ENCODE measurements at places on chromosomes 7 and 10.
A peak's percentile ranks its signal among the peaks of the same experiment; 100 is the strongest.

- DNase-seq: no peak
These were observed 131.8 kb downstream of the LRRC4 start for GRCh38 chr7:127899411-127899810.

- no peak for DNase-seq
These were observed 4.2 kb upstream of the IL15RA start for GRCh38 chr10:5981529-5981928.

GRCh38 chr10:7436490-7437100, 25.8 kb upstream of the SFMBT2 start:
- DNase-seq: no peak

DNA sequence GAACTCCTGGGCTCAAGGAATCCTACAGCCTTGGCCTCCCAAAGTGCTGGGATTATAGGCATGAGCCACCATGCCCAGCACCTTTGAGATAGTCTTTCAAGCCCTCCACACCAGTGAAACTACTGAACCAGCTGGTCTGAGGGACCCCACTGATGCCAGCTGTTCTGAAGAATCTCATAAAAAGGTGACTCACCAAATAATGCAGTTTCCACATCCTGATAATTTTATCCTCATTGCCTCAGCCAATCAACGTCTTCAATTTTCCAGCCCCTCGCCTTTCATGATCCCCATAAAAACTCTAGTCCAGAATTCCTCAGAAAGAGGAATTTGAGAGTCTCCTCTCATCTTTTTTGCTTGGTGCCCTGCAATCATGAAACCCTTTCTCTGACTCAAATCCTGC, 1691.6 kb upstream of the LRRTM3 start:
- no peak for DNase-seq

GRCh38 chr10:3802526-3803265, 17.7 kb upstream of the KLF6 start:
- DNase-seq: no peak

DNA sequence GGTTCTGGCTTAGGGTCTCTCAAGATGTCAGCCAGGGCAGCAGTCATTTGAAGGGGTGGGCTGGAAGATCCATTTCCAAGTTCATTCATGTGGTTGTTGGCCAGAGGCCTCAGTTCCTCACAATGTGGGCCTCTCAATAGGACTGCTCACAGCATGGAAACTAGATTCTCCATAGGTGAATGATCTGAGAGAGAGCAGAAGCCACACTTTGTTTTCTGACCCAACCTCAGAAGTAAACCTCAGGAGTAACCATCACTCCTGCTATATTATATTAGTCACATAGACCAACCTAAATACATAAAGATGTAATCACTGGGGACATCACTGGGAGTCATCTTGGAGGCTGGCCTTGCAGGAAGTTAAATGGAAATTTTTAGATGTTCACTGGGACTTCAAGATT, 42.2 kb downstream of the GBF1 start:
- no peak for DNase-seq

DNA sequence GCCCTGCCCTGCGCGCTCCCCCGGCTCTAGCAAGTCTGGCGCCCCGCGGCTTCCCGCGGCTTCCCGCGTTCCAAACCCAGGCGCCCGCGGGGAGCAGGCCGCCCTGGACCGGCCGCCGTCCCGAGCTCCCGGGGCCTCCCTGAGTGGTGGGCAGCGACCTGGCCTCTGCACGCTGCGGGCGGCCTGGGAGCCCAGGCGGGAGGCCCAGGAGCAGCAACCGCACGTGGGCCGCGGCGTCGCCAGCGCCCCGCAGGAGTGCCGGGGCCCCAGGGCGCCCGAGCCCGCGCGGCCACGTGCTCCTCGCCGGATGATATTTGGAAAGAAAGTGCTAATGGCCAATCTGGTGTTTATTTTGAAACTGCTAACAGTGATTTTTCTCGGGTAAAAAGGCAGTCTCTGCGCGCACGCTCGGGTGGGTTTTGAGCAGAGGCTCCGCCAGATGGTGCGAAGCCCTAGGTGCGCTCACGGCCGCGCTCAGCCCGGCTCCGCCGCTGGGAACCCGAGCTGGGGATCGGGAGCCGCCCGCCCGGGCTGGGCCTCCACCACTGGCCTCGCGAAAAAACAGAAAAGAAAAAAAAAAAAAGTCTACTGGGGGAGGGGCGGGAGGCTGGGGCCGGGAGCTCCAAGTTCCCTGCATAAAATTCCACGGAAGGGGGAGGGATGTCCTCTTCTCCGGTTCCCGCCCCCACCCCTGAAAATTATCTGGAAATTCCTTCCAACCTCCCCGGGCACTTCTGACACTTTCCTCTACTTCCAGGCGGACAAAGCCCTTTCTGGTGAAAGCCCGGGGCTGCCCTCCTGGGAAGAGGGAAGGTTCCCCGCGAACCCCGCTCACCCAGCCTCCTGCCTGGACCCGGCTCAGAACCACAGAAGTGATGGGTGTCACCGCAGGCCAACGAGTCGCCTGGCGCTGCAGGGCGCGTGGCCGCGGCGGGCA, 4.3 kb downstream of the EBF3 start:
- peak; percentile 66 for DNase-seq

DNA sequence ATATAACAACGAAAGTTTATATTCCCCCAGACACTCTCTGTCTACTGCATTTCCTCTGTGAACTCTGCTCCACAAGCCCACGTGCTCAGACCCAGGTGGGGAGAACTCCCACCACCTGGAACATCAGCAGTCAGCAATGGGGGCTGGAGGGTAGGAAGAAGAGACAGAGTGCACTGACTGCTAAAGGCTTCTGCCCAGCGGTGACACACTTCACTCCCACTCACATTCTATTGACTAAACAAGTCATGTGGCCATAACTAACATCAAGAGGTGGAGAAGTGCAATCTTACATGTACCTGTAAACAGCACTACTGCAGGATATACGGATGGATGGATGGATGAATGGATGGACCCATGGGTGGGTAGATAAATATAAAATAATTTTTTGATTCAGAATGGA, 122.2 kb downstream of the MPP7 start:
- no peak for DNase-seq

DNA sequence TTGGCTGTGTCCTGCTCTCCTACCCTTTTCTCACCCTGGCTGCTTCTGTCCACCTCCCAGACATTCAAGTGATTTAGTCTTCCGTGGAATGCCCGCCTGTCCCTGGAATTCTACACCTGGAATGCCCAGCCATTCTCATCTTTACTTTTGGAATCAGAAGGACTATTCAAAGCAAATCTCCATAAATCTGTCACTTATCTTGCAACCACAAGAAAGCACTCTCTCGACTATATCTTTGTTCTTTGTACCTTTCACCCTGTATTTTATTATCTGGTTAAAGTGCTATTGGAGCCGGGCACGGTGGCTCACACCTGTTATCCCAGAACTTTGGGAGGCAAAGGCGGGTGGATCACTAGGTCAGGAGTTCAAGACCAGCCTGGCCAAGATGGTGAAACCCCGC, 79.3 kb upstream of the KMT2E start:
- DNase-seq: no peak

DNA sequence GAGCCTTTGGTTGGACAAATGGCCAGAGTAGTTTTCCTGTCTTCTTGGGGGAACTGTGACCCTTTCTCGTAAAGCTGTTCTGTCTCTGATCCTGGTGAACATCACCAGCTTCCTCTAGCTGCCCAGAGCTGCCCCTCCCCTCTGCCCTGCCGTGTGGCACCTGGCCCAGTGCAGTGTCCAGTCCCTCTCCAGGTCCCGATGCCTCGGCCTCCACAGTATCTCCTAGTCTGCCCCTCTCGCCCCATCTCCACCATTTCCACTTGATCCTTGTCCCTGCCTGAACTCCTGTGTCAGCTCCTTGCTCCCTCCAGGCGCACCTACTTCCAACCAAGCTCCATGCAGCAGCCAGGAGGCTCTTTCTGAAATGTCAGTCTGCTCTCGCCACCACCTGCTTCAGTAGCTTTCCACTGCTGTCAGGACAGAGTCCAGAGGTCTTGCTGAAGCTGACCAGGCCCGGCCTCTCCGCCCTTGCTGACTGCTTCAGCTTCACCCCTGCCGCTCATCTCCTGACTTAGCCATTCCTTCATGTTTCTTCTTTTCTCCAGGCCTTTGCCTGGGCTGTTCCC, 133.6 kb downstream of the GRK5 start:
- DNase-seq: no peak

DNA sequence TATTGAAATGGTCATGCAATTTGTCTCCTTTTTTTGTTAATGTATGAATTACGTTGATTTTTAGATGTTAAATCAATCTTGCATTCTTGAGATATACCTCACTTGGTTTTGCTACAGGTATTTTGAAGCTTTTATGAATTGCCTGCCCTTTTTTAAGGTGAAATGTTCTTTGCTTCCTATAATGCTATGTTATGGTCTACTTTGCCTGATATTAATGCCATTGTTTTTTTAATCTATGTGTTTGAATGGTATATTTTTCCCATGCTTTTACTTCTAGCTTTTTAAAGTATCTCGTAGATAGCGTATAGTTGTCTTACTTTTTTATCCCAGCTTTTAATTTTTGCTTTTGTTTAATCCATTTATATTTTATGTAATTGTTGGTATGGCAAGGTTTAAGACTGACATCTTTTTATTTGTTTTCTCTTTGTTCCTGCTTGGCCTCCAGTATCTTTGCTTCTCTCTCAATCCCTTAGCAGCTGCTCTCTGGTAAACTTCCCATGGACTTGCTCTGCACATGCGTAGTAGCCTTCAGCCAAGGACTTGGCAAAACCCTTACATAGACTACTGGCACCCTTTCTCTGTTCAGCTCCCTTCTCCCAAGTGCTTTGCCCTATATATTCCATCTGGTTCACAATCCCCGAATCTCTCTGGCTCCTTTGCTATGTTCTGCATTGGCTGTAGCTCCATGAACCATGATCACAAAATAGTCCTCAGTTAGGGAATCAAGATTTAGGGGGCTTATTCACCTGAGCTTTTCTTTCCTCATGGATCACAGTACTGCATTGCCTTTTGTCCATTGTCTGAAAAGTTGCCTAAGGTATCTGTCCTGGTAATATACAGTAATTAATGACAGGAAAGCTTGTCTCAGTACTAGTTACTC, 8.4 kb downstream of the TRIM24 start:
- peak; percentile 71 for DNase-seq

- DNase-seq: no peak
These were observed 76.8 kb downstream of the RALA start for GRCh38 chr7:39700165-39700564.

DNA sequence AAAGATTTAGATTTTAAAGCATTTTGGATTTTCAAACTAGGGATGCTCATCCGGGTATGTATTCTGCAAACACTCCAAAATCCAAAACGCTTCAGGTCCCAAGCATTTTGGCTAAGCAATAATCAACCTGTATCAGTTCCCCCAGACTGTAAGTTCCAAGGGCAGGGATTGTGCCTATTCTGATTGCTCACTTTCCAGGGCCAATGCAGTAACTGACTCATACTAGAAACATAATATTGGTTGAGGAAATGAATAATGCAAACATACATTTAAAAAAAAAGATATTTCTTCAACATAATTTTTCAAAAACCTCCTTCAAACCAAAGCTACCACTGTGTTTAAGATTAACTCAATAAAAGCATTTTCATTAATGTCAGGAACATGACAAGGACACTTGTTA, 69.5 kb downstream of the HIBADH start:
- DNase-seq: no peak

Measured in tongue (tissue), 3 donors.